ENCODE measurements at places on chromosomes 2 and 18. TPM values are rescaled to one million over a fixed set of nuclear protein-coding genes. Genes with fewer than 3 reads are reported as not detected.

The DAW1 gene
- 1.4 TPM for total RNA-seq

The NOP58 gene
- total RNA-seq = 95.2 TPM

The WNT10A gene
- 9.9 TPM for total RNA-seq

DNA sequence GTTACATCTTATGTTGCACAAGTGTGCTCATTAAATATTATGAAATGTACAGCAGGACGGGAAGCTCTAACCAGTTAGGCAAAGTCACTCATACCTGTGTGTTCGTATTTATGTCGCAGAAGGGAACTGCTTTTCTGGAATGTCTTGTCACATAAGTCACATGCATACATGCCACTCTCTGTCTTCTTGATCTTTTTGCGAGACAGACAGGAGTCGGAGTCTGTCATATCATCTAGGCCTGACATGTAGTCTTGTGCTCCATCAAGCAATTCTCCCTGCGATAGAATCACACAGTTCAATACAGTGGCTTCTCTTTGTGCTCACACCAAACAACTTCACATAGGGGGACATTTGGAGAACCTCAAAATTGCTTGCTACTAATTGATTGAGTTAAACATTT, 123.6 kb downstream of the ZEB2 start:
- H3K27me3 ChIP-seq = no peaks in the 10 kb centered on the region
- H3K4me1 ChIP-seq = no peaks in the 10 kb centered on the region
- DNase-seq = no peak
- no peak overlapping the region for H3K4me3 ChIP-seq
- no peaks in the 10 kb centered on the region for H3K36me3 ChIP-seq

The LYG1 gene
- total RNA-seq = not detected

DNA sequence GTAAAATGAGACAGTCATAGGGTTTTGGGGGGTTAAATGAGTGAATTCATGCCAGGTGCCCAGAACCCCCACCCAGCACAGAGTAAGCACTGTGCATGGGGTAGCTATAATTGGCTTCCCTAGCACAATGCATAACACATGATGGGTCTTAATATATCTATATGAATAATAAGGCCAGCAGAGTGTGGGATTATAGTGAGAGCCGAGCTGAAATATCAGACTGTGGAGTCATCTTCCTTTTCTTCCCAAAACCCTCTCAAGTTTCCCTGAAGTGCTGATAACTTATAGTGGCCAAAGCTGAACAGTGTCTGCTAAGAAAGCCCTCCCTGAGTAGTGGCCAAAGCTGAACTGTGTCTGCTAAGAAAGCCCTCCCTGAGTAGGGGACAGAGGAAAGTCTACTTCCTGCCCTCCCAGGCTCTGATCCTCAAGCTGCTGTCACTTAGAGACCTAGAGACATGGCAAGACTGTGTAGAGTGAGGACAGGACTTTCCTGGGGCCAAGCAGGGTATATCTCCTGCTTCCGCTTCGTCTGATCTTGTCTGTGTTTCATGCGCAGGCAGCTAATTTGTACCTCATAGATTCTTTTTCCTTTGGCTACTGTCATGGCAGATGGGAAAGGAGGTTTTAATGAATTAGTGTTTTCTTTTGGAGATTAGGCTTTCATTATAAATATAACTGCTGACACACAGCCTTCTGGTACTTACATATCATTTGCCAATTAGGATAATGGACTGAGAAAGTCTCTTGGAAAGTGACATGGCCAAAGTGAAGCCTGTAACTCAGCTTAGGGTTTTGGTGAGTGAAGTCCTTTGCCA, 94.9 kb downstream of the FHOD3 start:
- no peak overlapping the region for H3K27ac ChIP-seq
- DNase-seq = no peak
- no peaks in the 10 kb centered on the region for H3K27me3 ChIP-seq
- no peak overlapping the region for H3K4me3 ChIP-seq
- peaks cover 14% of the 10 kb centered on the region for H3K4me1 ChIP-seq
- H3K36me3 ChIP-seq = no peaks in the 10 kb centered on the region

- H3K27ac ChIP-seq = no peak overlapping the region
- no peak overlapping the region for H3K4me3 ChIP-seq
- no peak for DNase-seq
- no peaks in the 10 kb centered on the region for H3K36me3 ChIP-seq
- H3K4me1 ChIP-seq = no peaks in the 10 kb centered on the region
- H3K27me3 ChIP-seq = no peaks in the 10 kb centered on the region
These were observed 441.2 kb upstream of the ZNF804A start for GRCh38 chr2:184157141-184157540.

The G6PC2 gene
- total RNA-seq = not detected

The CAPN13 gene
- 0.18 TPM for total RNA-seq

DNA sequence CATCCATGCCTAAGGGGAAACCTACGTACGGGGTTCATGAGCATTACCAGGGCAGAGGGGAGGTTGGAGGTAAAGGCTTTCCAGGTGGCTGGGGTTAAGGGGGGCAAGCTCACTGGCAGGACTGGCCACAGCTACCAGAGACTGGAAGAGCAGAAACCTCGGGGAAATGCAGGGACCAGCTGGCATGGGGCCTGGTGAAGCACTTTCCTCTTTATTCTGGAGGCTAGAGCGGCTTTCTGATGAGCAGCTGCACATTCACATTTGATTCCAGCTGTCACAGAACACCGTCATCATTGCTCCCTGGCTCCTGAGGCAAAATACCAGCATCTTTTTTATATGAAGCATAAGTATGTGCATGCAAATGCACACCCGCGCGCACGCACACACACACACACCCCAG, 28.7 kb upstream of the LRRC30 start:
- H3K4me1 ChIP-seq = peaks cover 14% of the 10 kb centered on the region
- H3K27ac ChIP-seq = no peak overlapping the region
- no peaks in the 10 kb centered on the region for H3K36me3 ChIP-seq
- DNase-seq = no peak

DNA sequence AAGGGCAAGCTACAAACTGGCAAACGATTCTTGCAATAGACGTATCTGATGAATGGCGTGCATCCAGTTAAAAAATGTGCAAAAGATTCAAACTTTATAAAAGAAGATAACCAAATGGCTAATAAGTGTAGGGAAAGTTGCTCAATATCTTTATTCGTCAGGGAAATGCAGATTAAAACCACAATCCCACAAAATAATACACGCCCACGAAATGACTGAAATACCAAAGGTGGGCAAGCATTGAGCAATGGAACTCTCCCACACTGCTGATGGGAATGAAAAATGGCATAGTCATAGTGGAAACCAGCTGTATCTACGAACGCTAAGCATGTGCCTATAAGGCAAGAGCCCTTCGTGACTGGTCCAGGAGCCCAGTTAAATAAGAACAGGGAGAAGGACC, 168.6 kb upstream of the SIX2 start:
- no peak for DNase-seq
- no peaks in the 10 kb centered on the region for H3K4me1 ChIP-seq
- H3K27ac ChIP-seq = no peak overlapping the region

The UGT1A3 gene
- total RNA-seq = 3.7 TPM

- no peaks in the 10 kb centered on the region for H3K4me1 ChIP-seq
- no peak overlapping the region for H3K4me3 ChIP-seq
- H3K27me3 ChIP-seq = no peaks in the 10 kb centered on the region
- no peaks in the 10 kb centered on the region for H3K36me3 ChIP-seq
- DNase-seq = no peak
- peak overlapping the region; percentile 16 for H3K27ac ChIP-seq
These were observed 818.9 kb upstream of the ACVR2A start for GRCh38 chr2:147025646-147026585.

The PROKR1 gene
- total RNA-seq = not detected

The ZNF397 gene
- total RNA-seq = 24.2 TPM

GRCh38 chr18:61589724-61590065, 256.5 kb downstream of the CDH20 start:
- peaks cover 3% of the 10 kb centered on the region for H3K4me1 ChIP-seq
- no peak for DNase-seq
- no peaks in the 10 kb centered on the region for H3K36me3 ChIP-seq
- H3K27me3 ChIP-seq = no peaks in the 10 kb centered on the region
- H3K27ac ChIP-seq = no peak overlapping the region
- no peak overlapping the region for H3K4me3 ChIP-seq

DNA sequence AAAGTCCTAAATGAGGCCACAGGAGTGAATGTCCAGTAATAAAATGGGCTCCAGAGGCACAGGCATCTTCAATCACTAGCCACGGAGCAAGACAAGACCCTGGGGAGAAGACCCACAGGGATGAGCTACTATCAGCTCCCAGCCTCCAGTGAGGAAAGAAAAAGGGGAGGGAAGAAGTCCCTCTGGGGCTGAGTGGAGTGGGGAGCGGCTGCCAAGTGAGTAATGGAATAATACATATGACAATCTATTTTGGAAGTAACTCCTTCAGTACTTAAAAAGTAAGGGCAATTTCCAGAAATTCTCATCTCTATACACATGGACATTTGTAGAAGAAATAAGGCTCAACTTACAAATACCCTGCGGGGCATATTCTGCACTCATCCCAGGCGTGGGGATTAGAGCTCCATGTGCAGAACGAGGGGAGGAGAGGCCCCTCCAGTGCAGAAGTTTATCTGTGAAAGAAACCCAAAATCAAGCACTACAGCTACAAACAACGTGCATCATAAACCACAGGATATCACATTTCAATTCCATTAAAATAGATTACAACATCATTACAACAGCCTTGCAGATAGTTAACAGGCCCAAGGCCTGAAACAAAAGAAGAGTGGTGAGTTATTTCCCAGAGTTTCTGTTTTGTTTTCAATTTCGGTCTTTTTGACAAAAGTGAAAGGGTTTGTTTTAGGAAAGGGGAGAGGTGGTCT, 84.9 kb downstream of the BCL11A start:
- H3K27me3 ChIP-seq = no peaks in the 10 kb centered on the region
- DNase-seq = no peak
- no peak overlapping the region for H3K4me3 ChIP-seq
- no peaks in the 10 kb centered on the region for H3K4me1 ChIP-seq
- H3K27ac ChIP-seq = peak overlapping the region; percentile 22

DNA sequence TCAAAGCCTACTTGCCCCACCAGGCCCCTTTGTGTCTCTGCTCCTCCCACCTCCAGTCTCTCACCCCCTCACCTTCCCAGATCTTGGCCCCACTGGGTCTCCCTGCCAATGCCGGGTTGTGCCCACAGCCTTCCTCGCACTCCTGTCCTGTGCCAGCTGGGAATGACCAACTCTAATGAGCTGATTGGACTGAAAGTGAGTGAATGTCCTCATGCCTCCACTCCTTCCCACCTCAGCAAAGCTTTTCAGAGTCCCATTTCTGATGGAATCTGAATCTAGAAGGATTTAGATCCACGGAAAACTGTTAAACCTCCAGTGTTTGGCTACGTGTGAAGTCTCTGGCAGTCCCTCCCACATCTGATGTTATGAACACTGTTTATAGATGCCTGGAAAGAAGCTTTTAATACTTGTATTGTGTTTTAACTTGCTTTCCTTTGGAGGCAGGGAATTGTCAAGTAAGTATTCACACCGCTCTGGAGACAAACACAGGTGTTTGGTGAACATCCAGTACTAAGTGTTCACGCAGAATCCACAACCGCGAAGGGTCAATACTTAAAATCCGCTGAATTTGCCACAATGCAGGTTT, 103.9 kb downstream of the RTN4 start:
- no peak for DNase-seq
- peaks cover 49% of the 10 kb centered on the region for H3K4me1 ChIP-seq
- no peaks in the 10 kb centered on the region for H3K27me3 ChIP-seq

The ANKRD12 gene
- total RNA-seq = 60.3 TPM

GRCh38 chr2:3600256-3600855, 5.4 kb downstream of the COLEC11 start:
- no peaks in the 10 kb centered on the region for H3K27me3 ChIP-seq
- no peaks in the 10 kb centered on the region for H3K4me1 ChIP-seq
- no peaks in the 10 kb centered on the region for H3K36me3 ChIP-seq
- DNase-seq = no peak
- no peak overlapping the region for H3K4me3 ChIP-seq
